ENCODE measurements at places on chromosomes 5 and 9.

- DNase-seq: no peak
These were observed 141.2 kb downstream of the TRIM36 start for GRCh38 chr5:115028557-115028956.

DNA sequence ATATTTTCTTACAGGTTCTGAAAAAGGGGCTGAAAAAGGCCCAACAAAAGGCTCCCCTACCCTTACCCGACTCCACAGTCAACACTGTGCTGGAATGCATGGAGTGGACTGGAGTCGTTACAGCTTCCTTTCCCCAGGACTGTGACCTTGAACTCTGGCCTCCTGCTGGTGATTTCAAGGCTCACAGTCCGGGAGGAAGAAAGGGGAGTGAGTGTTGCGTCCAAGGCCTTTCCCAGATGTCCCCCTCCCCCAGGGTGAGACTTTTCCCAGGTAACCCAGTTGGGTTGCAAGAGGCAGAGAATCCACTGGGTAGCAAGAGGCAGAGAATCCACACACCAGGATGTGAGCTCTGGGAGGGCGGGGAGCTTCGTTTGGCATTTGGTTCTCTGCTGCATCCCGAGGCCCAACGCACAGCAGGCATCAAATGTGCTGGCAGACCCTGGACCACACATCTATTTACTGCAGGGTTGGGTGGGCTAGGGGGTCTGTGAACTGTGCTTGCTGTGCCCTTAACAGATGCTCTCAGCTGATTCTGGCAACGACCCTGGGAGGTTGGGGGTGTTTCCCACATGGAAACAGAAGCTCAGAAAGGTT lies 37.5 kb downstream of the FABP6 start:
- DNase-seq: no peak

DNA sequence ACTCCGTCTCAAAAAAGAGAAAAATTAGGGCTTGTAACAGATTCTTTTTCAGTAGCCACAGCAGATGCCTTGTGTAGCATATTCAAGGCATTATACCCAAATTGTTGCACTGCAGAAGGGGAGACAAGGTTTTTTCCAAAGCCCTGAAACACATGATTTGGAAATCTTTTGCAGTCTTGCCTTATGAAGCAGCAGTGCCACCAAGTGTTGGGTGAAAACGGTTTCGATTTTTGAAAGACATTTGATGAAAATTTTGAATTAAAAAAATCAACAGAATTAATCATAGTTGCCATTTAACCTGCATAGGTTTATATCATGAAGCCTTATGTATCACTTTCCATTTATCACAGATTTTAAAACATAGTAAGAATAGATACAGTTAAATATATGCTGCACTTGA lies 479.5 kb downstream of the TAF11L14 start:
- DNase-seq: peak; percentile 82

GRCh38 chr9:114003758-114004157 lies 74.3 kb downstream of the AMBP start:
- DNase-seq: no peak

GRCh38 chr5:116865651-116866050 lies 291.0 kb upstream of the SEMA6A start:
- no peak for DNase-seq

DNA sequence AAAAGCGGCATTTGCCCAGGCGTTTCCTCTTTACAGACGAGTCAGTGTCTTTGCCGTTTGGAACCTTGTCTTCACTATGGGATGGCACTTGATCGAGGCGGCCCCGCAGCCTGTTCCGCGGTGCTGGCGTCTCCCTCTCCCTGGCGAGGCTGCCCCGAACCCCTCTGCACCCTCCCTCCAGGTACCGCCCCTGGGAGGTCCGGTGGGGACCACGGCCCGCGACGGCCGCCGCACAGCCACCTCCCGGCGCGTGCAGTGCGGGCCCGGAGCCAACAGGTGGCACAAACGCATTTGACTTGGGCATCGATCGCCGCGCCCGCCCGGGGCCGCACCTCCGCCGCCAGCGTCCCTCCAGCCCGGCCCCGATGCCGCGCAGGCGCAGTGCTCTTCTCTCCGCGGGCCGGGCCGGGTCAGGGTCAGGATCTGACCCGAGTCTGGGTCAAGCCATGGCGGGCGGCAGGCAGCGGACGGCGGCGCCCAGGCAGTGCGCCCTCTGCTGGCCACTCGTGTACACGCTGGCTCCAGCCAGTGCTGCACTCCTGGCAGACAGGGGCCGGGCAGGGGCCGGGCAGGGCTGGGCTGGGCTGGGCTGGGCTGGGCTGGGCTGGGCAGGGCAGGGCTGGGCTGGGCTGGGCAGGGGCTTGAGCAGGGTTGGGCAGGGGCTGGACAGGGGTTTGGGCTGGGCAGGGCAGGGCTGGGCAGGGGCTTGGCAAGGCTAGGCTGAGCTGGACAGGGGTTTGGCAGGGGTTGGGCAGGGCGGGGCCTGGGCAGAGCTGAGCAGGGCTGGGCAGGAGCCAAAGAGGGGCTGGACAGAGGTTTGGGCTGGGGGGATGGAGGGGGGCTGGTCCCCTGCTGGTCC lies 155.8 kb upstream of the IRX4 start:
- peak; percentile 53 for DNase-seq

DNA sequence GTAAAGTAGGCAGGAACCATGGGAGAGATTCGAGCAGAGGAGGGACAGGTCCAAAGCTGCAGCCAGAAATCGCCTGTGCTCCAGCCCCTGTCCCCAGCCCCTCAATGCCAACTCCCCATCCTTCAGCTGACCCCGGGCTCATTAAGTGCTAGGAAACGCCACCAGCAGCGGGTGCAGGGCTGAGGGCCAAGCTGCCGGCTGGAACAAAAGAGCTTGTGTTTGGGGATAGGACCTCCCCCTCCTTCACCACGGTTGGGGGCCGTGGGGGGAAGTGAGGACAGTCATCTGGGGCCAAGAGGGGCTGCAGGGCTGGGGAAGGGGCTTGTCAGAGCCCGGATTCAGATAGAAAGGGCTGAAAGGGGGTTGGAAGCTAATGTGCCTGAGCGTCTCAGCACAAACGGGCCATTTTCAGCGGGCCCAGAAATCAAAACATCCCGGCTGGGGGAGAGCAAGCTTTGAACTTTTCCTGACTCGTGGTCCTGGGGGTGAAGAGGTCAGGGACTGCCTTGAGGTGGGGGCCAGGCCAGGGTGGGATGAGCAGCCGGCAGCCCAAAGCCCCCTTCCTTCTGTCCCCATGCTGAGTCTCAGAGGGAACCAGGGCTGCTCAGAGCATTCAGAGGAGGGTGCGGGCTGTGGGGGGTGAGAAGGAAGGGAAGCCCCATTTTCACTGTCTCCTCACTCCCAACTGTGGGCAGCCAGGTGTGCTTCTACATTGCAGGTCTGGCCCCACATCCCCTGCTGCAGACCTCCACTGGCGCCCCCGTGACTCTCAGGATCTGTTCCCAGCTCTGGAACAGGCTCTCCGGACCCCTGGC lies 69.4 kb upstream of the DAB2IP start:
- no peak for DNase-seq

- DNase-seq: peak; percentile 9
These were observed 306.7 kb downstream of the PDE4D start for GRCh38 chr5:59586841-59587240.

DNA sequence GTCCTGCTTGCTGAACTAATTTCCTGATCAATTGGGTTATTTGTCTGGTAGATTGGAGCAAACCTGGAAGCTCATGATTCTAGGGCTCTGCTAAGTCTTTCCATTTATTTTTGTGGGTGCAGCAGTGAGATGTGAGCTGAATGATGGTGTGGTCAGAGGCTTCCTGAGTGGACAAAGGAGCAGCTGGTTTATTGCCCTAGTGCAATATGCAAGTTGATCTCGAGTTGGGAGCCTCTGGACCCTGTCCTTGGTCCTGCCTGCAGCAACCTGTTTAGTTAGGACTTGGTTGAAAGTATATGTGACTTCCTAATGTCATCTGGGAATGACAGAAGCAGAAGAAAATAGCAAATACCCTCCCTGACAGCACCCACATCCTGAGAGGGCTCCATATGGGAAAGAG lies 4.2 kb upstream of the UNC5A start:
- DNase-seq: no peak

GRCh38 chr5:154059039-154059430 lies 20.3 kb downstream of the MFAP3 start:
- no peak for DNase-seq

- DNase-seq: no peak
These were observed 34.2 kb upstream of the MIER3 start for GRCh38 chr5:56985936-56986625.

DNA sequence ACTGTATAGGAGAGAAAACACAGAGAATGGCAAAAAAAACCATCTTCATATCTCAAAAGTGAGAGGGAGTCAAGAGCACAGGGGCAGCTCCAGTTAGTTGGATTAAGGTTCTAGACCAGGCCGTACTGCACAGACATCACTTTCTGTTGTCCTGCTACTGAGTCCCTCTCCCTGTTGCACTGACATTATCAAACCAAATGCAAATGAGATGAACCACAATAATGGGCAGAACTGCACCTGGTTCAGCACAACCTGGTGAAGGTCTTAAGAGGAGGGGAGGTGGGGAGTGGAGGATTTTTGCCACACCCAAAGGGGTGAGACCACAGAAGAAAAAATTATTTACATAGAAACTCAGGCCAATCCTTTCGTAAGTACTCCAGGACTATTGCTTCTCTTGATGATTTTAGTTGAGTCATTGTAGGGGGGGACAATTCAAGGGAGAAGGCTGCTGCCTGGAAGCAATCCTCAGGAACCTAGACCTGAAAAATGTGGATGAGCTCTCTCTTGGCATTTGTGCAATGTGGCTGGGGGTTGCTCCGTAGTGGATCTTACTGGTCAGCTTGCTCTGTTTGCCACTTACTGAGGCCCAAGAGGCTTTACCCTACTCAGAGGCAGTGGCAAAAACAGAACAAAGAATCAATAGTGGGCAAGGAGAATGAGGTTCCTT lies 94.5 kb upstream of the PPP1R2B start:
- no peak for DNase-seq

DNA sequence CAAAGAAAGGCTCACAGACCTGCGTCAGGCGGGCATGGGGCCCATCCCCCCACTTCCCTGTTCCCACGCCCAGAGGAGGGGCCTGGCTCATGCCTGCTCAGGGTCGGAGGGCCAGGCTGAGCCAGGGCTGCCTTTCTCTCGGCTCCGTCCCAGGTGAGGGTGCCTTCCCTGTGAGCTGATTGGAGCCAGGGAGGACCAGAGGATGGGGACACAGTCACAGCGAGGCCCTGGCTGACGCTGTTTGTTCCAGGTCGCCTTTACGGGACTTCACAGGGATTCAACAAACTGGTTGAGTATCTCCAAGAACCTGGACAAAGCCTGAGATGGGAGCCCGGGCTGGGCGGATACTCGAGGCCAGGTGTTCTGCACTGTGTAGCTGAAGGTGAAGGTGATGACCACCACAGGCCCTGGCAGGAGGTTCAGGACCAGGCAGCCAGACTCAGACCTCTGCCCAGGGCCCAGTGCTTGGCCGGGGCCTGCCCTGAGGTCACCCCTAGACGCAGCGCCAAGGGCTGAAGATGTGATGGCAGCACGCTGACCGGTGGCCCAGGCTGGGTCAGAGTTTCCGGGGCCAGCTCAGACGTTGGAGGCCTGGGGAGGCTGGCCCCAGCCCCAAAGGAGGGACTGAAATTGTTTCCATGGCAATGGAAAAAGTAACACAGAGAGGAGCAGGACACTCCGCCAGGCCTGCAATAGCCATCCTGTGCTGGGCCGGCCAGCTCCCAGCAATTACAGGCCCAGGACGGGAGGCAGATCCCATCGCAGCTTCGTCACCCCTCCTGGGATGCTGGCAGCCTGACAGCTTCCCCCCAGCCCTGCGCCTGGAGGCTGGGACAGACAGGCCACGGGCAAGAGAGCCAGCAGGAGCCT lies 65.3 kb upstream of the ADAMTS2 start:
- no peak for DNase-seq

DNA sequence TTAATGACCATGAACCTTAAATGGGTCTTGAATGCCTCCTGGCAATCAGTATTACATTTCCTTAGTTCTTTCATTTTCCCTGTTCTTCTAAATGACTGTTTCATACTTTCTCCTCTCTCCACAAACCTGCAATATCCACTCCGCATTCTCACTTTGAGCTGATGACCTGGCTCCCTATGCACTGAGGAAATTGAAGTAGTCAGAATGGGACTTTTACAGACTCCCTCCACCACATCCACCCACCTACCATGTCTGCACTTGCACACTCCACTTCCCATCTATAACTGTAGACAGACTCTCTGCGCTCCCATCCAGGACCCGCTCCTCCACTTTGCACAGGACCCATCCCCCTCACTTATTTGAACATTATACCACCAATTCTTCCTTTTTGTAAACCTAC lies 36.2 kb upstream of the GZMA start:
- DNase-seq: no peak

DNA sequence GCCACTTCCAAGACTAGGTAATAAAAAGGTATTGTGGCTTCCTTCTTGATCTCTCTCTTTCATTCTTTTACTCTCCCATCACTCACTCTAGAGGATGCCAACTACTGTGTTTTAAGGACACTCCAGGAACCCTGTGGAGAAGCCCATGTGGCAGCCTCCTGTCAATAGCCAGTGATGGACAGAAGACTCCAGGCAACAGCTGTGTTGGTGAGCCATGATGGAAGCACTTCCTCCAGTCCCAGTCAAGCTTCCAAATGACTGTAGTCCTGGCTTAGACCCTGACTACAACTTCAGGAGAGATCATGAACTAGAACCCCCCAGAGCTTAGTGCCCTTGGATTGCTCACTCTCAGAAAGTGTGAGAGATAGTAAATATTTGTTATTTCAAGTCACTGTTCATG lies 123.9 kb downstream of the PPP2R2B start:
- no peak for DNase-seq

DNA sequence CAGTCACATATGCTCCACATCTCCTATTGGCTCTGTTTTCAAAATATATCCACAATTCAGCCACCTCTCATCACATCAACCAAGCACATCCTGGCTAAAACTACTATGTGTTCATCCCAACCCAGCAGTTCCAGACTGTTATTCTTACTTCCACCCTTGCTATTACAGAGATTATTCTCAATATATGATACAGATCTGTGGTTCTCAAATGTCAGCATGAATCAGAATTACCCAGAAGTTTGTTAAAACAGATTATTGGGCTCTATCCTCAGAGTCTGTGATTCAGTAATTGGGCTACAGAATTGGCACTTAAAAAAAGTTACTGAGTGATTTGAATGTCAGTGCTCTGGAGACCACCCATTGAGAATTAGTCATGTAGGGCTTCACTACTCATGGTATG lies 78.8 kb upstream of the IZUMO3 start:
- no peak for DNase-seq

Data from NCI-H2081 (cell line).